ENCODE measurements at places on chromosomes 11 and 22. TPM values are rescaled to one million over a fixed set of nuclear protein-coding genes. Genes with fewer than 3 reads are reported as not detected.

Gene MYBPC3
- not detected for total RNA-seq

Gene SYT12
- 0.33 TPM for total RNA-seq

Gene SBF1
- 50.5 TPM for total RNA-seq

Gene ADM2
- total RNA-seq: 0.53 TPM

DNA sequence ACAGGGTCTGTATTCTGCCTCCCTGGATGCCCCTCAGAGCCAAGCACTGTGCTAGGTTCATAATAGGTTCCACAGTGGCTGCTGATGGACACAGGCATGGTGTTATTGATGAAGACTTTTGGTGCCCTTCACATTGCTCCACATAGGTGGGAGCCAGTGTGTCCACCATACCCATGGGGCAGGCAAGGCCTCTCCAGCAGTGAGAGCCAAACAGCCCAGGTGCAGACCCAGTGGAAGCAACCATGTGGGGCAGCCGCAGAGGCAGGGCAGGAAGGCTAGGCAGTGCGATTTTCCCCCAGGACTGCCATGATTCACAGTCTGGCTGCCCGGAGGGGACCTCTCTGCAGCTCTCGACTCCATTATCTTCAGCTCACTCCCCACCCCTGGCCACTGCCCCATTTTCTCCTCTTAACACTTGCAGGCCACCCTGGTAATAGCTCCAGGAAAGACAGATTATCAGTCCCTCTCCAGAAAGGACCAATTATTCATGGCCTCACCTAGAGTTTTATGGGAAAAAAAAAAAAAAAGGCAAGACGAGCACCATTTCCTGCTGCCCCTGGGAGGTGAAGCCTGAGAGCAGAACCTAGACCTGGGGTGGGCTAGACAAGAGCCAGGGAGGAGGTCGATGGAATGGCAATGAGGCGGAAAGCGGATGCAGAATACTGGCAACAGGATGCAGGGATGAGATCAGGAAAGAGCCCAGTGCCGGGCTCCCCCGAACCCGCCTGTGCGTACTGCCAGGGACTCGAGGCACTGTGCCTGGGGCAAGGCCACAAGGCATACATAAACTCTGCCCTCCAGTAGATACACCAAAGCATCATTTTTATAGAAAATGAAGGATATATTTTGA is 343.0 kb upstream of the NCAM1 start:
- H3K27me3 ChIP-seq: no peaks in the 10 kb centered on the region
- H3K4me1 ChIP-seq: peaks cover 2% of the 10 kb centered on the region
- no peak for DNase-seq
- H3K27ac ChIP-seq: no peak overlapping the region
- H3K36me3 ChIP-seq: no peaks in the 10 kb centered on the region
- H3K4me3 ChIP-seq: no peak overlapping the region

GRCh38 chr11:12565406-12565805 is 108.8 kb upstream of the TEAD1 start:
- H3K27me3 ChIP-seq: no peaks in the 10 kb centered on the region
- no peak for DNase-seq
- no peak overlapping the region for H3K27ac ChIP-seq
- no peak overlapping the region for H3K4me3 ChIP-seq
- H3K4me1 ChIP-seq: no peaks in the 10 kb centered on the region

GRCh38 chr11:122198291-122198983 is 82.4 kb upstream of the BLID start:
- no peak for DNase-seq
- H3K27me3 ChIP-seq: no peaks in the 10 kb centered on the region
- H3K27ac ChIP-seq: no peak overlapping the region
- peaks cover 4% of the 10 kb centered on the region for H3K4me1 ChIP-seq
- H3K4me3 ChIP-seq: no peak overlapping the region

DNA sequence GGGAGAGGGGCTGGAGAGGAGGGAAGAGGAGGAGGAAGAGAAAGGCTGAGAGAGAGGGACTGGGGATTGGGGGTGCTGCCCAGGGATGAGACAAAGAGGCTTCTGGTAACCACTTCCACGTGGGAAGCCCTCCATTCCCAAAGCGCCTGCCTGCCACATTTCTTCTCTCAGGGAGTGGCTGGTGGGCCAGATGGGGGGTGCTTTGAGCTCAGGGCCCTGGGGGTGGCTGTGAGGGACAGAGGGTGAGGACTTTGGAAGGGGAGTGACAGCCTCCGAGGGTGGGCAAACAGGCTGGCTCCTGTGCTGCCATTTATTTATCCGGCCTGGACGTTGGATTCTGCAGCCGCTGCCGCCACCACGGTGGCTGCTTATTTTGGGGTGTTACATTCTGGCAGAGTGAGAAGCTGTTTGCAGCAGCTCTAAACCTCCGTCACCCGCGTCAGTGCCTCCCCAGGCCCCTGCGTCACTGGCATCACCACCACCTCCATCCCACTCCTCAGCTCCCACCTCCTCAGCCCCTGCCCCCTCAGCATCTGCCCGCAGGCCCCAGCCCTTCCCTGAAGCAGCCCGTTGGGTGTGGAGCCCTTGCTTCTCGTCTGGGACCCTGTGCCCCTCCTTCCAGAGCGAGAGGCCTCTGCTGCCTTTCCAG is 1.6 kb downstream of the RTN4RL2 start:
- H3K36me3 ChIP-seq: no peaks in the 10 kb centered on the region
- no peak overlapping the region for H3K27ac ChIP-seq
- peaks cover 30% of the 10 kb centered on the region for H3K4me1 ChIP-seq
- DNase-seq: no peak
- peaks cover 33% of the 10 kb centered on the region for H3K27me3 ChIP-seq
- no peak overlapping the region for H3K4me3 ChIP-seq

- H3K27me3 ChIP-seq: no peaks in the 10 kb centered on the region
- DNase-seq: no peak
- peaks cover 8% of the 10 kb centered on the region for H3K4me1 ChIP-seq
- no peaks in the 10 kb centered on the region for H3K36me3 ChIP-seq
- no peak overlapping the region for H3K27ac ChIP-seq
- H3K4me3 ChIP-seq: no peak overlapping the region
These were observed 4.0 kb downstream of the FXYD2 start for GRCh38 chr11:117820516-117820915.

GRCh38 chr22:23414727-23415489 is 165.2 kb downstream of the IGLL1 start:
- no peaks in the 10 kb centered on the region for H3K36me3 ChIP-seq
- no peak overlapping the region for H3K27ac ChIP-seq
- no peaks in the 10 kb centered on the region for H3K4me1 ChIP-seq
- H3K27me3 ChIP-seq: no peaks in the 10 kb centered on the region
- no peak overlapping the region for H3K4me3 ChIP-seq
- DNase-seq: no peak

- no peaks in the 10 kb centered on the region for H3K27me3 ChIP-seq
- H3K4me1 ChIP-seq: peaks cover 24% of the 10 kb centered on the region
- no peak for DNase-seq
These were observed 87.3 kb downstream of the WNT11 start for GRCh38 chr11:76119032-76119431.

- no peaks in the 10 kb centered on the region for H3K36me3 ChIP-seq
- H3K4me1 ChIP-seq: no peaks in the 10 kb centered on the region
- H3K27me3 ChIP-seq: no peaks in the 10 kb centered on the region
- H3K4me3 ChIP-seq: no peak overlapping the region
- no peak overlapping the region for H3K27ac ChIP-seq
These were observed 20.7 kb upstream of the TPBGL start for GRCh38 chr11:75219869-75220268.

DNA sequence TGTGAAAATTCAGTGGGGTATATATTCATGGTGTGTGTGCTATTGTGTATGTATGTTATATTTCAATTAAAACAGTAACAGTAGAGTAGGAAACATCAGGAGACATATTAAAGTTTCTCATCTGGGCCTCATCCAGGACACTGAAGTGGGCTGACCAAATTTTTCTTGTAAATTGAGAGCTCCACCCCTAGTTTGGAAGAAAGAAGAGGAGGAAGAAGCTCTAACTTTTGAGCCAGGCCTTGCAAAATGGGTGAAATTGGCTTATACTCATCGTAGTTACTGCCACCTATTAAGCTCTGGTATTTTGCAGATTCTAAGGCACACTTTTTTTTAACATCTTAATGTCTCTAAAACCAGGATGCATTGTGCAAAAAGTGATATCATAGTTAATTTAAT is 33.7 kb downstream of the TSPAN18 start:
- no peaks in the 10 kb centered on the region for H3K36me3 ChIP-seq
- H3K27me3 ChIP-seq: no peaks in the 10 kb centered on the region
- H3K4me1 ChIP-seq: peaks cover 11% of the 10 kb centered on the region
- DNase-seq: no peak

Measured in gastrocnemius medialis (tissue), 4 donors.